ENCODE measurements at places on chromosomes 12 and 14.

GRCh38 chr14:34021096-34021495, 70.2 kb upstream of the EGLN3 start:
- no peak for DNase-seq

GRCh38 chr12:122882908-122883558, 12.9 kb downstream of the VPS37B start:
- no peak for DNase-seq

DNA sequence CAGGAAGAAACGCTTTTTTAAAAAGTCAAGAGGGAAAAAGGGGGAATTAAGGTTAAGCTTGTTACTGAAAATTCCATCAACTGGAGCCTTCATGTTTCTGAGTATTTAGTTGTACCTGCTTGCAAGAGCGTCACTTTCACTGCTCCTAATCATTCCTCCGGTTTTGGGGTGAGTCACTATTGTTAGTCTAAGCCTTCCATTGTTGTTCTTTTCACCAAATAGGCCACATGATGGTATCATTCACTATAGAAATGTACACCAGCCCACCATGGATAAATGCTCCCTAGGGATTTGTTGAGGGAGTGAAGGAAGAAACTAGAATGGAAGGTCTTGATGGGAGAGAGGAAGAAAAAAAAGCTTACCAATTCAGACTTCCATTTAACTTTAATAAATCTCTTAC, 3.0 kb downstream of the IL22 start:
- no peak for DNase-seq

- DNase-seq = peak; percentile 38
Observed at GRCh38 chr12:614411-614970, 48.8 kb downstream of the NINJ2 start.

DNA sequence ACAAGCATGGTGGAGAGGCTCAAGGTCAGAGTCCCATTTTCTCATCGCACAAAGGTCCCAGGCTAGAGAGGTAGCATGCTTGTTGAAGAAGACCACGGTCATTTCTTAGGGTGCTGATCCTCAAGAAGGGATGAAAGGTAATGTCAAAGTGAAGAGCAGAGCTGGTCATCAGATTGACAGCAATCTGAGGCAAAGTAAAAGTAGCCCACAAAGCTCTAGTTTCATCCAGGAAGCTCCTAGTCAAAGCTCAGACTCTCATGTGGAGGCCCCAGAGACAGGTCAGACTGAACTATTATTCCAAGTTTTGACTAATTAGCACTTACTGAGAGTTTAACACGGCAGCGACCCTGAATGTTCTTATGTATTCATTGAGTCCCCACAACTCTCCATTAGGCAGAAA, 270.6 kb downstream of the RPS29 start:
- no peak for DNase-seq

GRCh38 chr12:80235944-80236343, 136.6 kb downstream of the OTOGL start:
- no peak for DNase-seq

- peak; percentile 71 for DNase-seq
Observed at GRCh38 chr14:59918824-59919569, 947 bp upstream of the LRRC9 start.

DNA sequence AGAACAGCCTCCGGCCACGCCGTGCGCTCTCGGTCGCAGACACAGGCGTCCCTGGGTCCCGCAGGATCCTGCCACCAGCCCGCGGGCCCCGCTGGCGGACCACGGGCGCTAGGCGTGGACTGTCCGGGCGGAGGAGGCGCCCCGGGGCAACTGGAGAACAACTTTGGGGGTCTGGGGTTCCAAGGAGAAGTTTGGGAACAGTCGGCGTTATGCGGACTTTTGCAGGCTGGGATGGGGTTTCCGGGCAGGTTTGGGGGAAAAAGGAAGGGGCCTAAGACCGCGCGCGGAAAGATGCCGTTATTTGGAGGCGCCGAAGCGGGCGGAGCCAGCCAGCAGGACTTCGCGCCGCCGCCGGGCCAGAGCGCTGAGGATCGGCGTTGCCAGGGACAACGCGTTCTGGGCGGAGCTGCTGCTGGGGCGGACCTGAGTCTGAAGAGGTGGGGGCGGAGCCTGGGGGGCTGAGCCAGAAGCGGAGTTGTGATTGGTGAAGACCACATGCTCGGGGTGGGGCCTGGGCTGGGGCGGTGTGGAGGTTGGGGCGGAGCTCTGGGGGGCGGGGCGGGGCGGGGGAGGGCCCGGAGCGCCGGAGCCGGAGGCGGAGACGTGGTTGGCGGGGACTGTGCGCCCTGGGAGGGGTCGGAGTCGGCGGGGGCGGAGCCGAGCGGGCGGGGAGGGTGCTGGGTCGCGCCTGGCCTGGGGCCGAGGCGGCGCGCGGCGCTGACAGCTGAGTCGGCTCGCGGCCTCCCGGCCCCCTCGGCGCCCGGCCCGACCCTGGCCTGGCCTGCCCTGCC, at the start of gene CYP46A1:
Gene CYP46A1 (plus strand): TSS at position 680 of the 791 bp plus-strand sequence. CDS start 120 bp downstream, outside the sequence.
- peak; percentile 98 for DNase-seq
